NCI-H526 (cell line): ENCODE measurements at places on chromosomes 7 and 10.

GRCh38 chr10:132806561-132807003 lies 20.6 kb upstream of the NKX6-2 start:
- DNase-seq = no peak

GRCh38 chr10:118471863-118472262 lies 123.6 kb downstream of the PRLHR start:
- DNase-seq = no peak

GRCh38 chr10:34906067-34906965 lies 91.2 kb upstream of the PARD3 start:
- peak; percentile 74 for DNase-seq

- no peak for DNase-seq
These were observed 69.7 kb upstream of the PLPP4 start for GRCh38 chr10:120387326-120387725.

DNA sequence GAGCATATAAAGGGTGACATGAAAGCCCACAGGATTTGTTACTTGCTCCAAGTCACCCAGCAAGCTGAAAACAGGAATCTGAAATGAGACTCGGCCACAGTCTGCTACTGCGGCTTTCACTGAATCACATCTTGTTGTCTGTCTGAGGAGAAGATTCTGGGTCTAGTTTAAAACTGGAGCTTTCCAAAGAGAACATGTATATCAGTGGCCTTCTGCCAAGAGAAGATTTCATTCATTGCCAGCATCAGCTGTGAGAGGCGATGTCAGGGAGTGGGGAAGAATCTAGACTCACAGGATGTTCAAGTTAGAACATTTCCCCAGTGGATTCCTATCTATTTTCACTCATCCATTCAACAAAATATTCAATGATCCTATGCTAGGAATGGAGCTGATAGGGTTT lies 122.8 kb downstream of the GALNT17 start:
- DNase-seq = no peak

DNA sequence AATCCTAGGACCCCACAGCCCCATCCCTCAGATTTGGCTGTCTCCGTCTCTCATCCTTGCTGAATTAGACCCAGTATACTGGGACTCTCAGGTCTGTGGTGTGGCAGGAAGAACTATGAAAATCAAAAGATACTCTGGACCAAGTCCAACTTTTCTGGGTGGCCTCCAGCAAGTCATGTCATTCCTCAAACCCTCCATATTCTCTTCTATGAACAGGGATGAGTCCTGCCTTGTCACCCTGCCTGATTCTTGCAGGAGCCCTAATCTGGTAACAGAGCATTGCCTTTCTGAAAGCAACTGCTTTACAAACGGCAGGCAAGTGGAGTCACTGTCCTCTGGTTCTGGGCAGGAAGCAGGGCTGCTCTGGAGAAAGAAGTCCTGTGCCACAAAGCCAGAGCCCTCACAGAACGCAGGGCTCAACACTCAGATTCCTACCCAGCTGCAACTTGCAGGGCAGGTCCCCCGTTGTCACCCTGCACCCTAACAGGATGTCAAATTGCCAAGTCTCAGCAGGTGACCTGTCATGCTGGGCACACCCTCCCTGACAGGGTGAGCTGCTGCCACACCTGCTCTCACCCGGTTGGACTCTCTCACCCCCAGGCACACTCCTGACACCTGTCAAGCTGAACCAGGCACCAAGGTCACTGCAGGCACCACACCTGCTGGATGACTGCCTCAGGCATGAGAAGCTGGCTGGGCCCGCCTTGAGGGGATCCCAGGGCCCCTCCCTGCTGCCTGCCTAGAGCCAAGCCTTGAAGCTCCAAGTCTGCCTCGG lies 227.7 kb downstream of the KCNMA1 start:
- DNase-seq = peak; percentile 57

DNA sequence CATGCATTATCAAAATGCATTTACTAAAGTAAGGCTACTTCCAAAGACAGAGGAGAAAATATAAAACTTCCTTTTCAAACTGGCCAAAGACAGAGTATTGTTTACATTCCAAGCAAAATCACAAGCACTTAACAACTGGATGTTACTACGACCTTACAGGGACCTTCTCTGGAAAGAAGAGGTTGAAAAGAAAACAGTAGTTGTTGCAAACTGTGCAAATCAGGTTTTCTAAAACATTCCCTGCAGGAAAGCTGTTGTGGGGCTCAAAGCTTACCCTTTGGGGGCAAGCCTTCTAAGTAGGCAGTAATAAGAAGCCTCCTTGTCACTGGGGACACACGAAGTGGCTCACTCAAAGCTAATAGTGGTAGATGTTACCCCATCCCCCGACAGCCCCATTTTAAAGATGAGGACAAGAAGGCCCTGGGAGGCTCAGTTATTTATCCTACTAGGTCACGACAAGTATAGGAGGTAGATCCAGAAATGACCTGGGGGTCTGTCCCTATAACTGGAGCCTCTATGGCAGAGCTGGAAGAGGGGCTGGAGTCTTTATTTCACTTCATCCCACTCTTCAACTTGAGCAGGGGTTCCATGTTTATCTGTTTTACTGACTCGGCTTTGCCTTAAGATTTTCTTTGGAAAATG lies 46.6 kb downstream of the ATXN7L1 start:
- DNase-seq = no peak

DNA sequence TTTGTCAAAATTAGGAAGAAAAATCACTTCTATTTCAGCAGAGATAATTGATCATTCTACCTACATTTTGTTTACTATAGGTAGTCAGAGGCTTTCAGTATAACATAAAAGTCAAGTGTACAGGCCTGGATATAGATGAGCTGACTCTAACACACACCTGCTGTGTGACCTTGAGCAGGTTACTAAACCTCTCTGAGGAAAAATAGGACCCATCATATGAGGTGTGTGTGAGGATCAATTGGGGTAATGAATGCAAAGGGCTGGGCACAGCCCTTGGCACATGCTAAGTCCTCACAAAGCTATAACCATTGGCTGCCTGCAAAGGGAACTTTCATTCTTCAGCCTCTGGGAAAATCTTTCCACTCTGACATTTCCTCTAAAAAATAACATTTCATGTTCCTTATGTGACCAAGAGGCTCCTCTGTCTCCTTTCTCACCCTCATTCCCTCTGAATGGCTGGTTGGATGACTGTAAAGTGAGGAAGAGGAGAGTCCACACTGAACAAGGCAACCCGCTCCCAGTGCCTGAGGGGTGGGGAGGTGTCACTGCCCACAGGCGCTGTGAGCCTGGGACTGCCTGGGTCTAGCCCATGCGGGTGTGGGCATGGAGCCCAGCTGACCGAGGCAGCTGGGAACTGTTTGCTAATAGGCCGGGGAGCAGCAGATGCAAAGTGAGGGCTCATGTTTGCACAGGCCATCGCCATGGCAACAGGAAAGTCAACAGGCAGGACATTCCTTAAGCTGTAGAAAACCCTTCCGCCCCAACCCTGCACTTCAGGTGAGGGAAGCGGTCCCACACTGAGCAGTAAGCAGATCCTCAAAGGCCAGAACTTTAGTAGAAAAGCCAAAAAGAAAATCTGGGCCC lies 36.8 kb downstream of the MYOF start:
- peak; percentile 93 for DNase-seq

DNA sequence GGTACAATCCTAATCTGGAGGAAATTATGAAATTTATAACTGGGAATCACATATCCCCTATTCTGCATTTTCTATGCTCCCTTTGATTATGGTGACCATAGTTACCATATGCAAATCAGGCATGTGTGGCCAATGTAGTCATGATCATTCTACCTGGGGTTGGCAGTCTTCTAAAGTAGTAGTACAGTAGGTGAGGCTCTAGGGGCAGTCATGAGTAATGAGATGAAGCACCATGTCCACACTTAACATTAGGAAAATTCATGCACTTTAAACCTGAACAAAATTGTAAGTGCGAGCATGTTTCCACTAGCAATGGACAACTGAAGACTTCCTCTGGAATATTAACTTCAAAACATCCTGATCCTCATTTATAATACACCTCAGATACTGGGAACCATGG lies 545.9 kb downstream of the SUGCT start:
- peak; percentile 6 for DNase-seq

GRCh38 chr7:74633451-74633921 lies 24.0 kb upstream of the GTF2I start:
- no peak for DNase-seq

DNA sequence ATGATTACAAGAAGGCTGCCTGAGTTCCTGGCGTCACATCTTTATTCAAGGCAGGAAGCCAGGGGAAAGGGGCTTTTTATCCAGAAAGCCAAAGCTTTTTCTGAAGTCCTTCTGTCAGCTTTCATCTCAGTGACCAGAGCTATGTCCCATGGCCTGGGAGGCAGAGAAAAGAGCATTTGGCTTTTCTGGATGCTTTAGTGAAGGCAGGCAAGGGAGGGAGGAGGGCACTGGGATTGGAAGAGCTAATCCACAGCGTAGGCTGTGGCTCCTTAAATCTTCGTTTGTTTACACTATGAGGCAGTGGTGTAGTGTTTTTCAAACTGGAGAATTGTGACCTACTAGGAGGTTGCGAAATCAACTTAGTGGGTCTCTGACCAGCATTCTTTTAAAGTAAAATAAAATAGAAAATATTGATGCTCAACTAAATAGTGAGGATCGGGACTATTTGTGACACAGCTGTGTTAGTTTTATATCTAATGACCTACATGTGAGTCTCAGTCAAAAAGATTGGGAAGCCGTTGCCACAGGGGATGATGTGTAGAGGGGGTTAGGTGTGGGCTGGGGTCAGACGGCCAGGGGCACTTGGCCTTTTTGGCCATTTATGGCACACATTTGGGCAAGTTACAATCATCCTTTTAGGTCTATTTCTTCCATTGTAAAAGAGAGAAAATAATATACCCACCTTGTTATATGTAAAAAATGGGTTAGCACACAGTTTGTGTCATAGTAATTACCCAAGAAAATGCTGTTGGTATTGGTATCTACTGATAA lies 14.1 kb downstream of the CRYGN start:
- DNase-seq = no peak

DNA sequence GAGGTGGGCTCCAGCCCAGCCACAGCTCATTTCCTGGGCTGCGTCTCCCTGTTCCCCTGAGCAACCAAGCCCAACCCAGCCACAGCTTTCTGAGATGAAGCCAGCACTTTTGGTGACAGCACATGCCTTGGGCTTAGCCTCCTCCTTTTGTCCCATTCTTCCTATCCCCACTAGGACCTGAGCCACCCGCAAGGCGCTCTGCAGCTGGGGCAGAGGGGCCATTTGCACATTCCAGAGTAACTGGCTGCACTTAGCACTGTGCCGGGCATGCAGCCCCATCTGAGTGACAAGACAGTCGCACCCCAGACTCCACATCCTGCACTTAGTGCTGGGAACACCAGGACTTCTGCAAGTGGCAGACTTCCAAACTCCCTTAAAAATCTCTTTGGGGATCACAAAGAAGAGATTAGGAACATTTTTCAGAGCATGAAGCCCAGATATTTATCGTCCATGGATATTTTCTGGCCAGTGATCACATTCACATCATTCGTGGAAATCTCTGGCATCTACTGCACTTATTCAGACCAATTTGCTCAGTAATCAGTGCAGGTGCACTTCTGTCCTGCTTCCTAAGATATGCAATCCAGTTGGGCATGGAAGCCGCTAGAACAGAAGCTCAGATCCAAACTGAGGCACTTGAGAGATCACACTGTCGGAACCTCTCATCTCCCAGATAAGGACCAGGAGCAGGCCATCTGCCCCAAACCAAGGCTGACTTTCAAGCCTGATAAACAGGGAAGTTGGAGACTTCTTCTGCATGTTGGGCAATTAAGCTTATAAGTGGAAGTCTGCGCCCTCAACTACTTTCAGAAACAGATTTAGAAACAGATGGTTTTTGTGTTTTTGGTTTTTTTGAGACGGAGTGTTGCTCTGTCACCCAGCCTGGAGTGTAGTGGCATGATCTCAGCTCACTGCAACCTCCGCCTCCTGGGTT lies 26.4 kb downstream of the CHST15 start:
- no peak for DNase-seq

GRCh38 chr10:62093863-62094291 lies 174.8 kb downstream of the RTKN2 start:
- DNase-seq = no peak

DNA sequence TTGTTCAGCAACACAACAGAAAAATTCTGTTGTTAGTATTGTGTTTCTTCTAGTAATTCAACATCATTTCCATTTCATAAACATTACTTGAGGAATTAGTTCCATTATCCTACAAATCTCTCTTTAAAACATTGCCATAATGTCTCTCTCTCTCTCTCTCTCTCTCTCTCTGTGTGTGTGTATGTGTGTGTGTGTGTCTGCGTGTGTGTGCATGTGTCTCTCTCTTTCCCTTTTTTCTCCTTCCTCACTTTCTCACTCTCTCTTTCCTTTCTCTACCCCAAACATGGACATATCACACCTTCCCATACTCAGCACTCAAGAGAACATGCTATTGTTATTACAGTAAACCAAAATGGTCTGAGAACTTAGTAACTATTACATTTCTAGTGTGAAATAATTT lies 16.6 kb downstream of the LRRTM3 start:
- no peak for DNase-seq

GRCh38 chr7:124792696-124793095 lies 27.1 kb upstream of the GPR37 start:
- no peak for DNase-seq

DNA sequence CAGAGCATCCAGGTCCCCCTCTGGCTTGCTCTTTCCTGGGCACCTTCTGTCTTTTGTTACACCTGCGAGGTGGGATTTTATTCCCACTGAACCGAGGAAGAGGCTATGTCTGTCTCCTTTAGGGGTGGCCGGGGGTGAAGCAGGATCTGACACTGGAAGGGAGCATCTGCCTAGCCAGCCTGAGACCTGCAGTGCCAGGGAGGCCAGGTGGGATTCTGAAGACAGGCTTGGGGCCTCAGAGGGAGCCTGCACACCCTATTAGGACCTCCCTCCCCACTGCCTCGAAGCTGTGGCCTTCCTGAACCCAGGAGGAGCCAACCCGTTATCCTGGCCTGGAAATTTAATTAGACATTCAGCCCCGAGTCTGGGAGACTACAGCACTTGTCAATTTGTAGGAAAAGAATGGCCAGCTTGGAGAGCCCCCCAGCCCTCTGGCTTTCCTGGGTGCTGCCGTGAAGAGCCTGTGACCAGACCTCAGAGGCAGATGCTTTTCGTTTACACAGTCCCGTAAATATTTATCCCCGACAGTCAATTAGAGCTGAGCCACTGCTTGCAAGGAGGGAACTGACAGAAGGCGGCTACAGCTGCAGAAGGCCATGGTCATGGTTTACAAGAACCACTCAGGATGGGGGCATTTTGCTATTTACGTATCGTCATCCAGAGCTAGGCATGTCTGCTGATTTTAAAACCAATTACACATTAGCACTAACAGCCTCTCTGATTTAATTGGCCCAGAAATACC lies 19.7 kb downstream of the CHAT start:
- no peak for DNase-seq

DNA sequence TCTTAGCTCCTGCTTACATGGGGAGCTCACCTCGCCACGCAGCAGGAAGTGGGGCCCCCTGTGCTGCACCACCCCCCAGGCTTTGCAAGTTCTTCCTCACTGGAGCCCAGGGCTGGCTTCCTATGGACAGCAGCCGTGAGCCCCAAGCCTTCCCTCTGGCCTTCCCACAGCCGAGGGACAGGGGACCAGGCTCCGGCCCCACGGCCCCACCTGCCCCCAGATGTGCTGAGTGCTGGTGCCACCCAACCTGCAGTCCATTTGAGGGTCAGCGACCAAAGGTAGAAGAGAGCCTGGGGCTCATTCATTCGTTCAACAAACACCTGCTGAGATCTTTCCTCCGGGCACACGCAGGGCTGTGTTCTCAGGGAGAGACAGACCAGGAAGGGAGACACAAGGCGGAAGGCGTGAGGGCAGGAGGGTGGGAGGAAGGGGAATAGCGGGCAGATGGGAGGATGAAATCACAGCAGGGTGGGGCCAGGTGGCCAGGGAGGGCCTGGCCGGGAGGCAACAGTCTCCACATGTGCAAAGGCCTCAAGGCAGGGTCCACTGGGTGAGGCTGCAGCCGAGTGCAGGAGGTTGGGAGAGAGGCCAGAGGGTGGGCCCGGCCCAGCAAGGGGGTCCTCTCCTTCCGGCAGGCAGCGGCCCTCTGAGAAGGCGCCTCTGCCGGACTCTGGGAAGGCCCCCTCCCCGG lies 100.1 kb downstream of the FOXL3 start:
- DNase-seq = no peak
